Effector CD8-positive, alpha-beta T cell (primary cell): ENCODE measurements at places on chromosomes 11 and 22.

GRCh38 chr11:37574361-37574760, 976.3 kb upstream of the RAG2 start:
- DNase-seq = no peak

- DNase-seq = no peak
Measured at GRCh38 chr11:67055812-67056211, 835 bp upstream of the RHOD start.

GRCh38 chr22:44158816-44159215, 21.9 kb upstream of the PARVG start:
- DNase-seq = no peak

DNA sequence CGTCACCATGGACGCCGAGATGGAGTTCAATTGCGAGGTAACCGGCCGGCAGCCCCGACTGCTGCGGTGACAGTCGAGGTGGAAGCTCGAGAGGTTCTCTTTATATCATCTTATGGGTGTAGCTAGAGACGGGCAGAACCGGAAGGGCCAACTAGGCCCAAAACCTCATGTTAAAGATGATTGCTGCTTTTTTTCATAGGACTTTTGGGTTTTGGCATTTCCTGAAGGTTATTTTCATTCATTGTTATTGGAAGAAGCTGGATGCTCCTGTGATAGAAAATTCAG, 585 bp downstream of the NF2 start:
- DNase-seq = no peak

DNA sequence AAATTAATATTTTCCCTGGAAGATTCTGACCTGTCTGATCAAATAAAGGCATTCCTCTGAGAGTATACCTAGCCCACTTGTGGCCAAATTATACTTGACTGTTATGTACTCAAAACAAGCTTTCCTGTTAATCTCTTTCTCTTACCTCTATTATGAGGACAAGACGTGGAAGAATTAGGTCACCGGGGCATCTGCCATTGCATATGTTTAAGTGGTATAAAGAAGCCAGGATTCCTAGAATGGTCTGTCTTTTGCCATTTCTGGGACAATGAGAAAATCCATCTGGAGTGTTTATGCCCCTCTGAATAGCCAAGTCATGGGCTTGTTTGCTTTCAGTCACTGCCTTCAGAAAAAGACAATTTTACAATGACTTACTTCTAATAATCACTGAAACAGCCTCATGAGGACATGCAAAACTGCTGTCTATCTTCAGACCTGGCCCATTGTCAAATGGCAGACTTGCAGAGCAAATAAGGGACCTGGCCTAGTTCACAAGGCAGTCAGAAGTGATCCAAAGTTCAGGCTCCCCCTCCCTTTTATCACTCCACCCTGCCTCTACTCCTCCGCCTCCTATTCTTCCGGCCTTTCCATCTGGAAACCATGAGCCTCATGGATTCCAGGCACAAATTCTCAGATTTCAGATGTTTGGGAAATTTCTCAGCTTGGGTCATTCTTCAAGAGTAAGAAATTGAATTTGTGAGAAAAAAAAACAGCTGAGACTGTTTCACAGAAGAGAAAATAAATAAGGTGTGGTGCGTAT, 128.1 kb upstream of the LDLRAD3 start:
- no peak for DNase-seq

DNA sequence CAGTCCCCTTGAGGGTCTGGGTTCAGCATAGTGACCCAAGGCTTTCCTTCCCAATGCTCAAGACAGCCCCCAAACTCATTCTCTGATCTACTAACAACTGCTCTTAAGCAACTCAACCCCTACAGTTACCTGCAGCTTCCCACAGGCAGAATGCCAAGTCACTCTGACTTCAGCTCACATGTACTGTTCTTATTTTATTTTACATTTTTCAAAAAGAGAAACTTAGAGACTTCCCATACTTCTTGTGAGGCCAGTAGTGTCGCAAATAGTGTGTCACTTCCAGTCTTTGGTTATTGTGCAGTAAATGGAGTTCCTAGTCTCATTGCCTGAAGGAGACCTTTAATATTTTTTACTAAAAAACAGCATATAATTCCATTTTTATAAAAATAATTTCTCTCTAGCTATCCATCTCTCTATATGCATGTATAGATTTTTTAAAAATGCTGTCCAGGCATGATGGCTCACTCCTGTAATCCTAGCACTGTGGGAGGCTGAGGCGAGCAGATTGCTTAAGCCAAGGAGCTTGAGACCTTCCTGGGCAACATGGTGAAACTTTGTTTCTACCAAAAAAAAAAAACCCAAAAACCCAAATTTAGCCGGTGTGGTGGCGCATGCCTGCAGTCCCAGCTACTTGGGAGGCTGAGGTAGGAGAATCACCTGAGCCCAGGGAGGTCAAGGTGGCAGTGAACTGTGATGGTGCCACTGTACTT, 41.8 kb downstream of the ENTHD1 start:
- DNase-seq = no peak

DNA sequence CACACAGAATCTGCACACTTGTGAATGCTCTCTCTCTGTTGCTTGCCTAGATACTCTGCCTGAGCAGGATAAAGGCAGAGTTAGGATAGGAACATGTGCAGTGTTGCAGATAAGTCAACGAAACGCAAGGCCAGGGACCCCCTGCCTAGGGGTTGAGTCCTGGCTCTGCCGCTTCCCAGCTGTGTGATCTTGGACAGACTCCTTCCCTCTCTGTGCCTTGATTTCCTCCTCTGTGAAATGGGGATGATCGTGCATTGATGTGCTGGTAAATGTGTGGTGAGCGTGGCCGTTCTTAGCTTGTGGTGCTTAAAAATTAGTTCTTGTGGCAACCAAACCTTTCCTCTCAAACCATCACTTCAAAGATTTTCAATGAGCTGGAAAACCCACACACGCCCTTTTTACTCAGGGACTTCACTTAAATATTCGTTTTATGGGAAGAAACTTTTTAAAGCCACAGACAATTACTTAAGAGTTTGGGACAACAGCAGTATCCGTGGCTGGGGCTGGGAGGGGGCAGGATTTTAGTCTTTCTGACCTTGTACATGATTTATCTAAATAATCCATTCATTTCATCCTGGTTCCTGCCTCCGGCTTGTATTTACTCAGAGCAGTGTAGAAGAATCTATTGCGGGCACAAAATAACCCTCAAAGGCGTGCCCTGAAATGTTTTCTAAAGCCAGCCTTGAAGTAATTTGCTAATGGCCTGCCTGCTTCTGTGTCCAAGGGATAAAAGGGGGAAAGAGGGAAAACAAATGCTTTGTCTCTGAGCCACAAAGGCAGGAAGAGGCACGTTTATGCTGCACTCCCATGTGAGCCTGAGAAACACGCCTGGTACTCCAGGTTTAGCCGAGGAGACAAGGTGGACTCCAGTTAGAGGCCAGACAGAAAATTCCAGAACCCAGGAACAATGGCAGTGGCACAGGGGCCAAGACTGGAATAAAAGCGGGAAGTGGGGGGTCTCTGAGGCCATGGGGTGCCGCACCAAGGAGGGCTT, 85.0 kb upstream of the CRYBB3 start:
- DNase-seq = no peak

DNA sequence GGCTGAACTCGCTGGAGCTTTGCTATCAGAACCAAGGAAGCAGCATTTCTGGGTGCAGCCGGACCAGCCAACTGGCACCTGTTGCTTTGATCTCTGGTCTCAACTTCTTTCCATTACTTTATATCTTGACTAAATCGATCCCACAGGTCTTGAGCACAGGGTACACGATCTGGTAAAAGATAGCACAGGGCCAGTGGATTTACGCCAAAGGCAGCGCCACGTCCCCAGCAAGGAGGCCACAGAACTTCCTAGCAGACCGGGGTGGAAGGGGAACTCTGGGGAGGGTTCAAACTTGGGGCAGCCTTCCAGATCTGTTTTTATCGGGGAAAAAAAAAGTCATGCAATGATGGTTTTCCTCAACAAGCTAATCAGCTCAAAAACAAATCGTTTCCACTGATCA, 14.0 kb downstream of the VPS37C start:
- no peak for DNase-seq

- DNase-seq = no peak
Measured at GRCh38 chr22:38038426-38038825, 18.8 kb upstream of the PICK1 start.

DNA sequence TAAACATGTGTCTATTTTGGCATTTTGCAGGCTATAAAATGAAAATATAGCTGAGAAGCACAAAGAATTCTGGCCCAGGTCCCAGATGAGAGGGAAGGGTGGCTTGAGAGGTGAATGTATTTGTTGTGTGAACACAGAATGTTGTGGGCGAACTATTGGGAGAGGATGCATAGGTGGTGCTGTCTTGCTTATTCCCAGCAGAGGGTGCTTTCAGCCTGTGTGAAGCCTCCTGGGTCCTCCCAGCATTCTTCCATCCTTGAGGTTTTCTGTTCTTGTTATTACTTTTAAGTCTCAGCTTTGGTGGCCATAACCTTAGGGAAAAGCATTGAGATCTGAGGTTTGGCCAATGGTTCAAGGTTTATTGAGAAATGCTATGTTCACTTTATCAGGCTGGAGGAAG, 108.7 kb upstream of the SNX19 start:
- DNase-seq = no peak

- no peak for DNase-seq
Measured at GRCh38 chr22:47332246-47332980, 570.0 kb downstream of the TBC1D22A start.

- no peak for DNase-seq
Measured at GRCh38 chr11:60592601-60593000, 77.4 kb downstream of the MS4A13 start.
